SK-N-DZ (cell line): ENCODE measurements at places on chromosomes 2 and 18.

- no peak for DNase-seq
Observed at GRCh38 chr2:173141666-173142065, 66.0 kb downstream of the MAP3K20 start.

GRCh38 chr18:2971741-2972552, 41.0 kb downstream of the LPIN2 start:
- DNase-seq = no peak

GRCh38 chr18:73639788-73640187, 507.8 kb downstream of the FBXO15 start:
- no peak for DNase-seq

DNA sequence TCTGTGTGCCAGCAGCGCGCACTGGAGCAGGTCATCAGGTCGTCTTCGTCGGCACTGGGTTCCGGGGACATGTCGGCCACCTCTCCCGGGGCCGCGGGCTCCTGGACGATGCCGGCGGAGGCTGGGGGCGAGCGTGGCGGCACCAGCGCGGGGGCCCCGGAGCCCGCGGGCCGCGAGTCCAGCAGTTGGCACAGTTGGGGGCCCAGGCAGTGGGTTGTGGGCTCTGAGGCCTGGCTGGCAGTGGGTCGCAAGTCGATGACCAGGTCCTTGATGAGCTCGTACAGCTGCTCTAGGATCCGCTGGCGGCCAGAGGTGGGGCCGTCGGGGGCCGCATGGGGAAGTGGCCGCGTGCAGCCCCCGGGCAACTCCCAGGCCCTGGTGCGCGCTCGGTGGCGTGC, 300.5 kb downstream of the CCDC74A start:
- no peak for DNase-seq

DNA sequence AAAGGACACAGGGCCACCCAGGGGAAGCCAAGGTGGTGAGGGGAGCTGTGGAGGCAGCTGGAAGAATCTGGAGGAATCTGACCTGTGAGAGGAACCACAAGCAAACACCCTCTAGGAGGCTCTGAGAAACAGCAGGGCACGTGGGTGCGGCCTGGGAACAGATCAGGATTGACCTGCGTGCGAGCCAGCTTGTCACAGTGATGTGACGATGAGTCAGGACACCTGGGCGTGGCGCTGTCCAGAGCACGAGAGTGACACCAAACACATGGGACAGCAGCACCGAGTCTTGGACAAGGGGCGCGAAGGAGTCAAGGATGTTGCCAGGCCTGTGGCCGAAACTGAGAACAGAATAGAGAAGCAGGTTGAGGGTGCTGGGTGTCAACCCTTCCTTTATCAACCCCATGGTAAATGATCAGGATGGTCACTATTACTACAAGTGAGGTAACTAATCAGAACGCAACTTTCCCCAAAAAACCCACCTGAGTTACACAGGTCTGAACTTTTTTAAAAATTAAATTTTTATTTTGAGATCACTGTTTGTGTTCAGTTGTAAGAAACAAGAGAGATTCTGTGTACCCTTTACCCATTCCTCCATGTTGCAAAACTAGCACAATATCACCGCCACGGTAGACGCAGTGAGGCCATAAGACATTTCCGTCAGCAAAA, 637 bp upstream of the SFT2D3 start:
- DNase-seq = no peak

DNA sequence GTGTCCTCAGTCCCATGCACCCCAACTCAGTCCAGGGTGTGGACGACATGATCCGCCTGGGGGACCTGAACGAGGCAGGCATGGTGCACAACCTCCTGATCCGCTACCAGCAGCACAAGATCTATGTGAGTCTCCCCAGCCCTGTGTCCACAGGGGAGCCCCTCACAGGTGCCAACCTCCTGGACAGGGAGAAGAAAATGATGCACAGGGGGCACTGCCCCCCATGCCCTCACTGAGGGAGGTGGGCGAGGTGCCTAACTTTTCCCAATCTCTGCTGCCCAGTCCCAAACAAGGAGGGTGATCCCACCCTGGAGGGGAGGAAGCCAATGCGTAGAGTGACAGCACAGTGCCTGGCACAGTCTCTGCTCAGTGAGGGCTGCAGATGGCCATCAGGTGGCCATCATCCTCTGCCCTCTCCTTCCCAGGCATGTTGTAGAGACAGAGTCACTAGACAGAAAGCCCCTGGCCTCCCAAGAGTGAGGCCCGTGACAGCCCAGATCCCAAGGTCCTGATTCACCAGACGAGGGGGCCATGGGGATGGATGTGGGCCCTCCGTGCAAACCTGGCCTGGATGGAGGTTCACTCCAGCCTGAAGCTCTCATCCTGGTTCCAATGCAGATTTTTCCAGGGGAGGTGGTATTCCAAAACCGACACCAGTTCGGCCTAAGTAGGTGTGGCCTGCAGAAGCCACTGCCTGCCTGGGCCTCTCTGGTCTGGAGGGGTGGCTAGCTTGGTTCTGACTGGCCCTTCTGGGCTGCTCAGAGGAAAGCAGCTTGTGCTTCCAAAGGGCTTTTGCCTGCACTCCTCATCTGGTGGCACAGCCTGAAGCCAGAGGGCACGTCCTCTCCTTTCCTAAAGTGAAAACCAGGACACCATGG, 30.0 kb downstream of the MYO7B start:
- no peak for DNase-seq

DNA sequence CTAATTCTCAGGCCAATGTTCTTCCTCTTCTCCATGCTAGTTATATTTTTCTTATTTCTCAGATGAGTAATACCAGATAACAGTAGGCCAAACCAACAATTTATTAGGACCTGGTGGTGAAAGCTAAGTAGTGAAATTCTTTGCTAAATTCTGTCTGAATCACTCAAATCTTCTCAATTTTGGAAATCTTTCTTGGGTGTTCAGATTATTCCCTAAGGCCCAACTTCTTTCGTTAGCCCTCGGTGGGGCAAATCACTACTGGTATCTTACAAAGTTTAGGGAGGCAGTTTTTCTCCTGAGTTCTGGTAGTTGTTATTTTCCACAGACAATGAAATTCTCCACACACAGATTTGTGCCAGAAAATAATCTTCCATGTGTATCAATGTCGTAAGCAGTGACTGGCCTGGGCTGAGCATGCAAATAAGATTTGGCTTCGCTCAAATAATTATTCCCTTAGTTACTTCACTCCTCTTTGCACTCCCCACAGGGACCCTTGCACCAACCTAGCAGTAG, 443.5 kb upstream of the SLC14A2 start:
- no peak for DNase-seq

- DNase-seq = no peak
Observed at GRCh38 chr2:84942964-84943421, 28.0 kb upstream of the KCMF1 start.

GRCh38 chr2:9795071-9795470, 48.2 kb upstream of the TAF1B start:
- no peak for DNase-seq

- DNase-seq = no peak
Observed at GRCh38 chr2:232843834-232844233, 26.2 kb upstream of the SNORC start.

- no peak for DNase-seq
Observed at GRCh38 chr2:29010946-29011345, 29.8 kb downstream of the TOGARAM2 start.

DNA sequence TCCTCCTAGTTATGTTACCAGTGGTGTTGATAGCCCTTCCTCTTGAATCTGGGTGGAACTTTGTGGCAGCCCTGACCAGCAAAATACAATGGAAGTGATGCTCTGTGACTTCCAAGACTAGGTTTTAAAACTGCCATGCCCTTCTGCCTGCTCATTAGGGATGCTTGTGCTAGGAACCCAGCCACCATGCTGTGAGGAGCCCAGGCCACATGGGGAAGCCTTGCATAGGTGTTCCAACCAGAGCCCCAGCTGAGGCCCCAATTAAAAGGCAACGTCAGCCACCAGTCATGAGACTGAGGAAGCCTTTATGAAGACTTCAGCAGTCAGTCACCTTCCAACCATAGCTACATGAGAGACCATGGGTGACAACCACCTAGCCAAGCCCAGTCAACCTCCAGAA, 14.0 kb upstream of the MAPRE2 start:
- no peak for DNase-seq

- DNase-seq = no peak
Observed at GRCh38 chr2:36710858-36711515, 14.5 kb downstream of the VIT start.

- no peak for DNase-seq
Observed at GRCh38 chr2:86045541-86045940, 60.1 kb downstream of the POLR1A start.

DNA sequence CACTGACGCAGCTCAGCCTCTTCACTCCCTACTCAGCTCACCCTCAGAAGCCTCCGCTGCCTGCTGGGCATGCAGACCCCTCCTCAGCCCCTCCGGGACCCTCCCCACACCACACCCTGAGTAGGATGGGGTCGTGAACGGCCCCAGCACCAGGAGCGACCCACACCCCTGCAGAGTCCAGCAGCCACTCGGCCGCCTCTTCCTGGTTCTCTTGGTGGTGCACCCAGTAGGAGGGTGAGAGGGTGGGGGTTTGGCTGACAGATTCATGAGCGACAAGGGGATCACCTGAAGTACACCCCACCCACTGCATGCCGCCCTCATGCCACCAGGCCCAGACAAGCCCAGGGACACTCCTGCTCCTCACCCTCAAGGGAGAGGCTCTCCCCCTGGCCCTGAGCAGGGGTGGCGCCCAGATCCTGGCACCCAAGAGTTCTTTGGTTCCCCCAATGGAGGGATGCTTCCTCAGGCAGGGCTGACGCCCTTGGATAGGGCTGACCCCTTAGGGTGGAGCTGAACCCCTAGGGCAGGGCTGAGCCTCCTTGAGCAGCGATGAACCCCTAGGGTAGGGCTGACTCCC, 76.6 kb upstream of the GPC1 start:
- no peak for DNase-seq

DNA sequence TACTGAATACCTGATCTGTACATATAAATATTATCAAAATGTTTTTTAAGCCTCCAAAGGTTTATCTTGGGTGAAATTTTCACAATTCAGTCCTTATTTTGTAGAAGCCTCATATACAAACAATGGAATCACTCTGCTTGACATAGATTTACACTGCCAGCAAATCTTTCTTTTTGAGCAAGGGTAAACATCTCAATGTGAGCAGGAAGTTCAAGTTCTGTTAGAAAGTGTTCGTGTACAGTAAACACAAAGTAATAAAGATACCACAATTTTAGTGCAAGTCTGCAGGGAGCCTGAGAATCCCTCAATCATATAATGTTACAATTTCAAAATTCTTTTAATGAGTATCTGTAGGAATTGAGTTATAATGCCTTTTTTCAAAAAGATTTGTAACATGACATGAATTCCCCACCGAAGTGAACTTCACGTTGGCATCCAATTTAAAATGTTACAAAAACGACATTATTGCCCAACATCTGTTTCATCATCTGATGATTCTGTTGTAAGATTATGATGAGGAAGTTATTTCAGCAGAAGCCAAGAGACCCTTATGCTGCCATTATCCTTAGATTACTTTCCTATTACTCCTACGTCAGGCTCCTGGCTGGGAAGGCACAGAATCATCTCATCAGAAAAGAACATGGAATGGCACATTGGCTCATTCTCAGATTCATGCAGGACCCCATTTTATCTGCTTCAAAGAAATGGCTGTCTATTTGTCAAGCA, 283.9 kb upstream of the ACVR2A start:
- DNase-seq = no peak

DNA sequence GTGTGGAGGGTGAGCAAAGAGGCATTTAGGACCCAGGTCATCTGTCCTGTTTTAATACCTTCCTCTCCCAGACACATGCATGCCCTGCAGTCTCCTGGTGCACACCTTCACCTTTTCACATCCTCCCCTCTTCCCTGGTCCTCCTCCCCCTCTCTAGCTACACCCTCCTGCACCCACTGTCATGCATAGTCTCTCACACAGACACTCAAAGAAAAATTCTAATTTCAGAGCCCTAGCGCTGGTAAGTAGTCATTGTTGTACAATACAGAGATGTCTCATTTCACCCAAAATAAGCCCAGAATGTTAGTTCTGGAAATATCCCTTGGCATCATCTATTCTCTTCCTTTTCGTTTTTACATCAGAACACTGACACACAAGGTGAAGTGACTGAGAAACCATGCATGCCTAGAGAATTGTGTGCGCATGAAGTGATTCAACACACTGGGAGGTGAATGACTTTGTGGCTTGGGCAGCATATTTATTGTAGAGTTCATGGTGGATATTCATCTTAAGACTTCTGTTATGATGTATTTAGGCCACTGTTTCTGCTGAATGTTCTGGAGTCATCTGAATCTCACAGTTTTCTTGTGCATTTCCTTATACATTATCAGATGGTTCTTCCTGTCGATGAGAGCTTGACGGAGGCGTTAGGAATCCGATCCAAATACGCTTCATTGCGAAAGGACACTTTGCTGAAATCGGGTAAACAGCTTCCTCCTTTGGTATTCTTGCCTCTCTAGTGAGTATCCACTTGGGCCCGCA, 69.9 kb downstream of the COA5 start:
- DNase-seq = no peak

DNA sequence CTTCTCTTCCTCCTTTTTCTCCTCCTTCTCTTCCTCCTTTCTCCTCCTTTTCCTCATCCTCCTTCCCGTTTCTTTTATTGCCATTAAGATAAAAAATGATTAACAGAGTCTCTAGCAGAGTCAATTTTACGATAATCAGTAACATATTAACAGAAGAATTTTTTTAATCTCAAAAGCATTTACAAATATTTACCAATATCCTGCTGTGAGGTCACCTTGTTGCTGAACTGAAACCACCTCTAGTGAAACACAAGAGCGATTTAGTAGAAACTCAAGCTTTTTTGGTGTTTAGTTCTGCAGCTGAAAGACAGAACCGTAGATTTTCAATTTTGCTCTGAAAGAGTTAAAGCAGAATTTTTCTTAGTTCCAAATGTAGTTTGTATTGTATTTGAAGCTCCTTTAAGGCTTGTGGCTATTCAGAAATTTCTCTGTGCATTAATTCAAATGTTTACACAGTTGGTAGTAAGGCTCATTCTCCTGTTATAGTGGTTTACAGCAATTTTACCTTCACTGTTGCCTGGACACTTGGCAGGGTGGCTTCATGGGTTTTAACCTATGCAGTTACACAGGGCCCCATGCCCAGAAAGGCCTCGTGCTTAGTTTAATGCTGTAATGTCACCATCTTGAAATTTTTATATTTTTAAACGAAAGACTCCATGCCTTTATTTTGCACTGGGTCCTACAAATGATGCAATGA, 1106.6 kb upstream of the FAM98A start:
- DNase-seq = no peak

DNA sequence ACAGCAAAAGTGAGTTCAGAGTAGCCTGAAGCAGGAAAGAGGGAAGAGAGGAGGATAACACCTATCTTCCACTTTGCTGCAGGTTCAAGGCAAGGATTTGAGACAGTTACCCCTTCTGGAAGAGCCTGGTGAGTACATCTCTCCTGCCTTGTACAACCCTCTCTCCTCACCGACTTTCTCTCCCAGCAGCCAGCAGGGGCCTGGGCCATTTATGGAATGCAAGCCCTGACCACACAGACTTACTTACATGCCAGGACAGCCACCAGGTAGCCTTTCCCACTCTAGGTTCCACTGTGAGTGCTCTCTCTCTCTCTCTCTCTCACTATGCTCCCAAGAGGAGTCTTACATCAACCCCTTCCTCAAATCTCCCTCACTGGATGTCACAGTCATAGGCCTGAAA, 57.0 kb downstream of the BCL11A start:
- no peak for DNase-seq
